ENCODE measurements at places on chromosomes 3 and 15.
A peak's percentile ranks its signal among the peaks of the same experiment; 100 is the strongest.

DNA sequence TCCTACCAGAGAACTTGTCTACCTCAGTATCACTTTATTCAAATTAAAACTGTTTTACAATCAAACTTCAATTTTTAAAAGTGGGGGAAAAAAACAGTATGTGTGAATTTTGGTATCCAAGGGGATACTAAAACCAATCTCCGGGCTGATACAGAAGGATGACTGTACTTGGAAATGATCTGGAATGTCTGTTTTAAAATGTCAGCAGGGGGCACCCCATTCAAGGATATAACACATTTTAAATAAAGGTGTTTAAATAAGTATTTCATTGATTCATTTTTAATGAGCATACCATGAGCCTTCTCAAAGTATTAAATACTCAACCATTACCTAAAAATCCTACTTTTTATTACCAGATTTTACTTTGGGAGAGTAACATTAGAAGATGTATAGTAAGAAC is 67.9 kb downstream of the ULK4 start:
- no peak for DNase-seq

GRCh38 chr15:101165905-101166471 is 85.9 kb downstream of the CHSY1 start:
- DNase-seq, result no peak

GRCh38 chr3:62876064-62876463 is 848 bp upstream of the CADPS start:
- no peak for DNase-seq

DNA sequence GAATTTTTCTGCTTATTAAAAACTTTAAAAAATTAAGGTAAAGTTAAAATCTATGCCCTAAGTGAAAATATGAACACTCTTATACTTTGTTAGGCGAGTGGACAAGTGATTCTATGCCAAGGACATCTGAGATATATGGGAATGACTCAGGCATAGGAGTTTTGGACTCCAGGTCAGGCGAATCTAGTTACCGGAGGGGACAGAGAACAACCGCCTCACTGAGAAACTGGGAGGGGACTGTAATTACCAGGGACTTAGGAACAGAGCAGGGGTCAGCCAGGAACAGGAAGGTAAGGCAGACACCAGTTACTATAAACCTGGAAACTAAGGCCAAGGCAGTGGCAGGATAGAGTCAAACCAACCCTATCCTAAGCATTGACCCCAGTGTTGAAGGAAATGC is 16.8 kb upstream of the ATP1B3 start:
- DNase-seq, result no peak

GRCh38 chr3:138438896-138439295 is 4.5 kb downstream of the ESYT3 start:
- DNase-seq, result no peak

DNA sequence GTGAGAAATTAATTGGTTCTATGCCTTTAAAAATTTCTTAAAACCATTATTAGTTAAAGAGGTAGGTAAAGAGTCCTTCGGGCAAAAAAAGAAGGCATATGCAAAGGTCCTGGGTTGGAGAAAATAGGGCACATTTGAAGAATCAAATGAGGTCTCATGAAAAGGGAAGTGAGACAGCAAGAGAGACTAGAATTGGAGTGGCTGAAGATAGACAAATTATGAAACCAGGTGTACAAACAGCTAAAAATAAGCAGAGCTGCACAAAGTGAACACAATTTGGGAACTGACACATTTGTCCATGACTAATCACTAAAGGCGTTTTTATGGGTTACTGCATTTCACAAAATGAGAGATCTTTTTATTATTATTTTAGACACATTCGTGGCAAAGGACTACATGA is 581.2 kb downstream of the PYDC2 start:
- DNase-seq, result no peak

DNA sequence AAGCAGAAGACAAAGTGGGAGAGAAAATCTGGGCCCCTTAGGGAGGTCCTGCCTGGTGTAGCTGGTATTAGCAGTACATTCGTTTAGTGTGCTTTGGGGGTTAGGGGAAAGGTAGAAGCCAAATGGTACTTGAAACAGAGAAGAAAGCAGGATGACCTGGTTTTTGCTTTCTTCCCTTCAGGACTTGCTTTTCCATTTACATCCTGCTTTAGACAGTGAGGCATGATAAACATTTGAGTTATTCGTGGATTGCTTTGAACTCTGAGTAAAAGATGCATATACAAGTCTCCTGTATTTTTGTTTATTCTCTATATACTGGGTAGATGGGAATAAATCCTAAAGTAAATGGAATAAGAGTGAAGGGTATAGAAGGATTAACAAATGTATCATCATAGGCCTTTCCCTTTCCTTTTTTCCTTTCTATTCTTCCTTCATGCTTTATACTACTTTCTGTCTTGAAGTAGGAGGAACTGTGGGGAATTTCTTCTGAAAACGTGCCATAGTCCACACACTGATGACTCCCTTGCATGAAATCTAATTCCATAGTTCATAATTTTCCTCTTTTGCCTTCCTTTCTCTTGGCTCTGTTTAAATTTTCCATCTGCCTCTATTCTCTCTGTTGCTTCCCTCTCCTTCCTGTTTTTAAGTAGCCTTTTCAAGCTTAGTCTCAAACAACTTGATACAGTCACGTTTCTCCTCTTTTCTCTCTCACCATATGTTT is 139.5 kb upstream of the RBMS3 start:
- DNase-seq, result no peak

GRCh38 chr15:80404761-80405553 is 775 bp downstream of the ARNT2 start:
- no peak for DNase-seq

DNA sequence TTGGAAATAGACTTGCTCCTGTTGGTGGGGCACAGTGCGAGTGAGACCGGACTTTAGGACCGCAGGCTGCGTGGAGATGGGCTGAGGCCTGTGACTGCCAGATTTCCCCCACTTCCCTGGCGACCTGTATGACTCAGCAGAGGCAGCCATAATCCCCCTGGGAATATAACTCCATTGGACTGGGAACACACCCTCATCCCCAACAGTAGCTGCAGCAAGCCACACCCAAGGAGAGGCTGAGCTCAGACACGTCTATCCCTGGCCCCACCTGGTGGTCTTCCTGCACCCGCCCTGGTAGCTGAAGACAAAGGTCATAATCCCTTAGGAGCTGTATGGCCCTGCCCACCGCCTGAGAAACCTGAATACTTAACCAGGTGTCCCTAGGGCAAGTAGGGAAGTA is 42.6 kb downstream of the DZIP1L start:
- no peak for DNase-seq

DNA sequence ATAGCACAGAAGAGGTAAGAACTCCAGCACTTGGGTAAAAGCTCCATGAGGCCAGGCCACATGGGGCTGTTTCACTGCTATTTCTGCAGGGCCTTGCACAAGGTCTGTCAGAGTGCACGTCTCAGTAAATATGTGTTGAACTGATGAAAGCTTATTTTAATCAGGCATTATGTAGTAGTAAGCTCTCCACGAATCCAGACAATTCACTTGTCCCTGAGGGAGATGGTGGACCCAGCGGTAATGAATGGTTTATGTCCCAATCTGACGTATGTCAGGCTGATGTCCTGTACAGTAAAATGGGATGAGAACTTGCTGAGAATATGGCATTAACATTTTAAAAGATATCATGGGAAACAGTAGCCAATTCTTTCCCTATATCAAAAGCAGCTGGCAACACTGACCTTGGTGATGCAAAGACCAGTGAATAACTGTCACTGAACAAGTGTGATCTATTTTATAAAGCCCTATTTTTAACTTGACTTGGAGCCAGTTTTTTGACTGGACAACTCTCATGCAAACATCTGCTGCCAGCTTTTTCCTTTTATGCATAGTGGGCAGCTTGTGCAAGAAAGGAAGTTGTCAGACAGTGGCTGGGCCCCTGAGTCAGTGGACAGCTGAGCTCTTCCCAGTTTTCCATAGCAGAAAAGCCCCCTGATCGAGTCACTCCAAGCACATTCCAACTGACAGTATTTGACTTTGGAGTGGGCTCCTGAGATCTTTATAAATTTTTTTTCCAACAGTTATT is 519.8 kb upstream of the MDFIC2 start:
- DNase-seq, result no peak

DNA sequence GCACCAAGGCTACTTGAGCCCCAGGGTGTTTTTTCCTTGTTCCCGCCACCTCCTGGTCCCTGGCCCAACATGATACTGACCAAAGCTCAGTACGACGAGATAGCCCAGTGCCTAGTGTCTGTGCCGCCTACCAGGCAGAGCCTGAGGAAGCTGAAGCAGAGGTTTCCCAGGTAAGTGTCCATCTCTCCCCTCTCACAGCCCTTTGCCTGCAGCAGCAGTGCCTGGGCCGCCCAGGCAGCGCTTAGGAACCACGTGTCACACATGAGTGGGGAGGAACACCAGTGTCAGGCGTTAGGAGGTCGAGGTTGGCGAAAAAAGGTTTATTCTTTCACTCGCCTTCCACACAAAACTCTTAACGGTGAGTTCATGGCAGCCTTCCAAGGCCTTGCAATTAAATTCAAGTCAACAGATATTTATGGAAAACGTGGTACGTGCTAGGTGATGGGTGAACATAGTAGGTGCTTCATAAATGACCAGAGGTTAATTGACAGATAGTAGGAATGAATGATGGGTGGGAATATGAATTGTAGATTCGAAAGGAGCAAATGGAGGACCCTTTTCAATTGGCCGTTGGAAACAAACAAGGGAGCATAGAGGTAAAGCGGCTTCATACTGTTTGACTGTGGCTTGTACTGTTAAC is 486 bp downstream of the CDIN1 start:
- peak; percentile 5 for DNase-seq

- no peak for DNase-seq
These were observed 116.7 kb downstream of the ADAM10 start for GRCh38 chr15:58632789-58633188.

DNA sequence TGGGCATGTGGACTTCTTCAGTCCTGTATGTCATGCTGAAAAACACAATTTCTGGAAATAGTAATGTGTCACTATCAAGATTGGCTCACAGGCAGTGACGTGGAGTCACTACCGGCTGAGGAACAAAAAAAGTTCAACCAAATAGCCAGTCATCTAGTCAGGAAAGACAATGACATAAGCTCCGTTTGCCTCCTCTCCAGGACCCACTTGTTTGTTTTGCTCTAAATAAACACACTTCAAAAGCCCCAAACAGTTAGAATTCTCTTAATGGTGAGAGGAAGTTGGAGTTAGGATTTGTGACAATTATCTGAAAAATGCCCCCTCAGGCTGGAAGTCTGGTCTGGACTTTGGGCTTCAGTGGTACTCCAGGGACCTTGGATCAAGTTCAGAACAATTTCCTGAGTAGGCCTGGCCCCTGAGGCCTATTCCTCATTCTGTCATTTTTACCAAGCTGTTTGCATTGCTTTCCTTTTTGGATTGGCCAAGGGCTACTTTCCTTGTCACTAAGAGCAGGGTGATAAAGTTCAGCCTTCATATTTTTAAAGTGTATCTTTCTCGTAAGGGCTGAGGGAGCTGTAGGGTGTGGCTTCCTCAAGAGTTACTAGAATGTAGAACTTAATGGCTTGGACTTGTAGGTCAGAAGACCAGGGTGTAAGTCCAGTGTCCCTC is 98.9 kb downstream of the EOMES start:
- no peak for DNase-seq

Data from stimulated activated CD4-positive, alpha-beta T cell treated with anti-CD3 and anti-CD28 coated beads, TNF-alpha, amount 100 ng/mL, for 4 hours (primary cell).